ENCODE measurements at places on chromosomes 3 and 15.

DNA sequence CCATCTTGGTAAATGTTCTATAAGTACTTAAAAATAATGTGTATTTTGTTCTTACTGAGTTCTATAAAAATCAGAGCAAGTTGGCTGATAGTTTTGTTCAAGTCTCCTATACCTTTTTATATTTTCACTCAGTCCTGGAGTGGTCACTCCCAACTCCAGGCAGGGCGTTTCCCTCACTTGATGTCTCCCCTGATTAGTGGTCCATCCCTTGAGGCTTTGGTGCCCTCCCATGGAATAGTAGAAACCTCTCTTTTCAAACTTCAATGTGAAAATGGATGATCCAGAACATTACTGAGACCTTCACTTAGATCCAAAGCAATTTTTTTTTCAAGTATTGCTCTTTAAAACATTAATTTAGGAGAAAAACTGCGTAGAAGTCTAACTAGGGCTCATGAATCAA lies 25.0 kb upstream of the SCN10A start:
- DNase-seq: no peak

- DNase-seq: no peak
These were observed 260.7 kb downstream of the OPA1 start for GRCh38 chr3:193853511-193854219.

GRCh38 chr3:55244247-55244646 lies 242.9 kb downstream of the WNT5A start:
- DNase-seq: no peak

GRCh38 chr3:155790272-155790925 lies 15.7 kb downstream of the C3orf33 start:
- no peak for DNase-seq

GRCh38 chr3:127399154-127399553 lies 111.3 kb upstream of the PRR20G start:
- DNase-seq: no peak
